Activated T-helper 2 cell treated with anti-CD3 and anti-CD28 coated beads, Interferon-gamma antibody, Interleukin-2, Interleukin-4, amounts not matched to agents 10 μg/mL and 5 μg/mL and 100 μg/mL, durations not matched to agents 14 hours and 24 hours and 36 hours (primary cell): ENCODE measurements at places on chromosomes 3 and 15. TPM values are rescaled to one million over a fixed set of nuclear protein-coding genes. Genes with fewer than 3 reads are reported as not detected.

- H3K27me3 ChIP-seq = peaks cover 25% of the 10 kb centered on the region
- DNase-seq = no peak
- no peak overlapping the region for H3K27ac ChIP-seq
- H3K4me3 ChIP-seq = no peak overlapping the region
- H3K36me3 ChIP-seq = no peaks in the 10 kb centered on the region
- peaks cover 23% of the 10 kb centered on the region for H3K4me1 ChIP-seq
Measured at GRCh38 chr3:53579636-53580035, 85.2 kb downstream of the CACNA1D start.

- no peaks in the 10 kb centered on the region for H3K27me3 ChIP-seq
- no peak overlapping the region for H3K4me3 ChIP-seq
- peaks cover 17% of the 10 kb centered on the region for H3K4me1 ChIP-seq
Measured at GRCh38 chr3:153138276-153139210, 23.5 kb upstream of the RAP2B start.

- peak overlapping the region; percentile 97 for H3K27ac ChIP-seq
- H3K27me3 ChIP-seq = peaks cover 2% of the 10 kb centered on the region
- H3K4me3 ChIP-seq = peak overlapping the region; percentile 98
- H3K36me3 ChIP-seq = peaks cover 9% of the 10 kb centered on the region
- DNase-seq = peak; percentile 13
Measured at GRCh38 chr3:196868297-196868661, 559 bp downstream of the SENP5 start.

The CELSR3 gene
- total RNA-seq = 16.0 and 16.5 TPM in 2 replicates

The TLR9 gene
- total RNA-seq = 0.32 and 0.50 TPM in 2 replicates

The SAMD7 gene
- not detected in 2 replicates for total RNA-seq
